ENCODE measurements at places on chromosomes 3 and 15.

DNA sequence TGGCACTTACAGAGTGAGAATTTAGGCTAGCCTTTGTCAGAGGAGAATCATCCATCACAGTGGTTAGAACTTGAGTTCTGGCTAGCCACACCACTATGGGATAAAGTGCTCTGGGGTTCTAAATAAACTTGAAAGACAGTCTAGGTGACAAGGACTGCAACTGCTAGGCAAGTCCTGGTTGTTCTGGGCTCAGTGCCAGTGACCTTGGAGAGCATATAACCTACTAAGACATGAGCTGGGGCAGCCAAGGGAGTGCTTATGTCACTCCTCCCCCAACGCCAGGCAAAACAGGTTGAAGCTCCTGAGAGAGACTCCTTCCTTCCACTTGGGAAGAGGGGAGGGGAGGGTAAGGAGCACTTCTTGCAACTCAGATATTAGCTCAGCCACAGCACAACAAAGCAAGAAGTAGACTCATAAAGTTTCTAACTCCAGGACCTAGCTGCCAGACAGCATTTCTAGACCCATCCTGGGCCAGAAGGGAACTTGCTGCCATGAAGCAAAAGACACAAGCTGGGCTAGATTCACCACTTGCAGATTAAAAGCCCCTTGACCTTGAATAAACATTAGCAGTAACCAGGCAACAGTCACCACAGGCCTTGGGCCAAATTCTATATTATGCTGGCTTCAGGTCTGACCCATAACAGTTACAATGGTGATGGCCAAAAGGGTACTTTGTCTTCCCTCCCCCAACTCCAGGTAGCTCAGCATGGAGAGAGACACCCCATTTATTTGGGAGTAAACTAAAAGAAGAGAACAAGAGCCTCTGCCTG, 963.7 kb downstream of the PLOD2 start:
- DNase-seq, result no peak

- DNase-seq, result no peak
These were observed 175.7 kb upstream of the ADAMTS9 start for GRCh38 chr3:64863226-64864212.

DNA sequence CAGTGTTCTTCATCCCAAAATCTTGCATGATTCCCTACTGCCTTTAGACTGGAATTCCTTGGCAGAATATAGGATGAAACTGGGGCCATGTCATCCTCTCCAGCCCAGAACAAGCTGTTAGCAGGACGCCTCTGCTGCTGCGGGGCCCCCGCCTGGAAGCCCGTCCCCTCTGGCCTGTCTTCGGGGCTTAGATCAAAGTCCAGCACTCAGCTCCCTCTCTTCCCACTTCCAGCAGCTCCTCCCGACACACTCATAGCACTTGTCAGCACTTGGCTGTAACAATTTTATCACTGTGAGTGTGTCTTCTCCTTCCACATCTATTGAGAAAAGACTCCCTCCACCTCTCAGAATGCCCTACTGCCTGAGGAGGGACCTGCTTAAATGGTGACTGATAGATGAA, 112.0 kb upstream of the HACD2 start:
- DNase-seq, result no peak

DNA sequence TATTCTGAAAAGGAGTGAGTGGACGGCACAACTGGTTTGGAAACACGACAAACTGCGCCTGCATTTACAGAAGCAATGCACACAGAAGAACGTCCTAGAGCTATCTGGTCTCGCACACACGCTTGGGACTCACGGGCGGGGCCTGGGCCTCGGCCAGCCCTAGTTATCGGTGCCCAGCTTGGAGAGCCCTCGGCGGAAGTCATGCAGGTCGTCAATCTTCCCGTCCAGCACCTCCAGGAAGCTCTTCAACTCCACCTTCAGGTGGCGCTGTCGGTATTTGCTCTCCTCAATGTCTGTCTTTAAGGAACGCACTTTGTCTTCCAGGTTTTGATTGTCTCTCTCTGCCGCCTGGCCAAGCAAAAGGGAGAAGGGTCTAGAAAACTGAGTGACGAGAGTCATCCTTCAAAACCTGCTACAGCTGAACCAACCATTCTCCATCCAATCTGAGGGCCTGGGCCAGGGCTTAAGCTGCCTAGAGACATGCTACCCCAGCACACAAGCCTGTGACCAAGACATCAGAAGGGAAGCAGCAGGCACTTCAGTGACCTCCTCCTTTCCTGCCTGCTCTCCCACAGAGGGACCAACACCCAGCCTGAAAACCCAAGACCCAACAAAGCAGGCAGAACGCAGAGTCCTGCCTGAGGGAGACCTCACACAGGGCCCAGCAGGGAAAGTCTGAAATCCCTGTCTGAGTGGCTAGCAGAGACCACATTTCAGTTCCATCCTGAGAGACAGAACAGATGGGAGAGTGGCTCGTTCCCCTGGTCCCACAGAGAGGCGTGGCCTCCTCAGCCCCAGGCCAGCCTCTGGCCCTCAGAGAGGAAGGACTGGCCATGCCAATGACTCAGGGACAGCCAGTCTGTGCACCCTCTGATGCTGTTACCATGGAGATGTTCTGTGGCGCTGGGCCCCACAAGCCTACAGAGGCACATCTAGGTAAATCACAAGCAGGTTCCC, 40.4 kb downstream of the WHAMM start:
- no peak for DNase-seq

DNA sequence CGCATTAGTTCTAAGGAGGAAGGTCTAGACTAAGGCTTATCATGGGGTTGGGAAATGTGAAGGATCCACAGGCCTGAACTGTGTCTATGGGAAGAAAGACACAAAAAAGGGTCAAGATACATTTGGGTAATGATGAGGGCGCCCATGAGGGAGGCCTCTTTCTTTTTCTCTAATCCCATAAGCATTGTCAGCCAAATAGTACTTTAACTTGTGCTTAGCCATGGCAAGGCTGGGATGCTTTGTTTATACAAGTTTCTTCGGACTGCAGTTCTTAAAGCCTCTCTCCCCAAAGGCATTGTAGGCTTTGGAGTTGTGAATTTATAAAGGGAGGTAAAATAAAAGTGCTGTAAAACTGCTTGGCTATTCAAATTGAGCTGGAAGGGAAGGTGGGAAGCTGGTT, 23.4 kb downstream of the ARMC8 start:
- no peak for DNase-seq

DNA sequence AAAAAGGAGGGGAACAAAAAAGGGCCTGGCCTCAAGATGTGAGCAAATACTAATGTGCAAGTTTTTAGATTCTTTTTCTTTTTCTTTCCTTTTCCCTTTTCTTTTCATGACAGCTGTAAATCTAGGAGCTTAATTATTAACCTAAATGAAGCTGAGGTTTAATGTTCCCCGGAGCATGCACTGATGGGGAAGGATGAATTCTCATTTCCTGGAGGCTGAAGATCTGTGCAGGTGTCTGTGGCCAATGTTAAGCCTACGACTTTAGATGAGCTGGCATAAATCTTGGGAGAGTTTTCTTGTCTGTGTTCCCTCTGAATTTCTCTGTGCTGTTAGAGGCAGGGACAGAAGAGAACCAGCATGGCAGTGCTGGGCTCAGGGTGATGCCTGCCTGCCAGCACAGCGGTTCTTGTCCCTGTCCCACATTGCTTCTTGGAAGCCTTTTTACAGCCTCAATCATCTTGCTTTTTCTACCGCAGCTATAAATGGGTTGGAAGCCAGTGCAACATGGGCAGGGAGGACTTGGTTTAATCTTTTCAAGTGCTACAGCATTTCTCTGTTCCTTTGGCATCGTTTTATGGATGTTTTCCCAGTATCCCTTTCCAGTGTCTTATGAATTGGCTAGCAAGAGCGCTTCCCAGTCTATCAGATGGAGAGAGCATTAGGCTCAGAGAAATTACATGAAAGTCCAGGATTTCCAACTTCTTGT, 119.1 kb downstream of the ATG7 start:
- DNase-seq, result no peak

DNA sequence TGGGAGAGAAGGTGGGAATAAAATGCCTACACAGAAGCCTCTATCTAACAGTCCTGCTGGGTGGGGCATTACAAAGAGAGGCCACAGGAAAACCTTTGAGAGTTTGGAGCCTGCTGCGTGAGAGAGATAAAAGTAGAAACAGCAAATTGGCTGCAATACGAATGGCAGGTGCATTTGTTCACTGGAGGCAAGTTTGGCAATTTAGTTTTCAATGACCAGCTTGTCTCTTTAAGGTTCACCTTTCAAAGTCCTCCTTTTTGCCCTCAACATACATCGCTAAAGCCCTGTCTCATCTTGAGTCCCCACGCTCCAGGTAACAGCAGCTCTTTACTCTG, 405.7 kb downstream of the LSAMP start:
- DNase-seq, result no peak

DNA sequence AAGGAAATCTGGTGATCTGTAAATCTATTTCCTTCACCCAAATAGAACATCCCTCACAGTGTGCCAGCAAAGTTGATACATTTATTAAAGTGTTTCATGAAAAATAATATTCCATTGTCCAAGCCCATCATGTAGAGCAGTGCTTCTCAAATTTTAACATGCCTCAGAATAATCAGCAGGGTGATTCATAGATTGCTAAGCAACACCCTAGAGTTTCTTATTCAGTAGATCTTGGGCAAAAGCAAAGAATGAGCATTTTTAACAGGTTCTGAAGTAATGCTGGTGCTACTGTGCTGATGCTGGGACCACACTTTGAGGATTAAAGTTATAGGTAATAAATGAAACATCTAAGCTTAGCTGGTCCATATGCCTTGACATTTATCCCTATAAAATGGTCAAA, 210.5 kb downstream of the ZIC4 start:
- no peak for DNase-seq

- no peak for DNase-seq
These were observed 37.6 kb upstream of the WNT5A start for GRCh38 chr3:55524565-55525244.

- DNase-seq, result no peak
These were observed 44.6 kb downstream of the ARHGAP31 start for GRCh38 chr3:119338754-119339153.

- DNase-seq, result no peak
These were observed 270.7 kb upstream of the THRB start for GRCh38 chr3:24765399-24765798.

DNA sequence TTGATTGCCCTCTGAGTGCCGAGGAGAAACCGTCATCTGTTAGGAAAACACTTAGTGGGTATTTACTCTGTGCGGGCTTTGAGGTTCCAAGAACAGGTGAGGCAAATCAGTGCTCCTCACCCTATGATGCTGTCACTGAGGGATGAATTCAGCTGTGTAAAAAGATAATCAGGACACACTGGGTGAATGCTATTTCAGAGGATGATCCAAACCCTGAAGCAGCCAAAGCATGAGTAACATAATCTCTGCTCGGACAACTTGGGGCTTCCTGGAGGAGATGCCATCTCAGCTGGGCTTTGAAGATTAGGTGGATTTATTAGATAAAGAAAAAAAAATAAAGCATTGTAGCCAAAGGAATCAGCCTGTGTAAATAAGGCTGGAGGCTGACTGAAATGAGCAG, 10.5 kb upstream of the GADL1 start:
- DNase-seq, result no peak

- no peak for DNase-seq
These were observed 110.8 kb downstream of the NR2E3 start for GRCh38 chr15:71921191-71921590.

GRCh38 chr3:153855772-153856171, 265.4 kb upstream of the ARHGEF26 start:
- no peak for DNase-seq

- no peak for DNase-seq
These were observed 89.8 kb downstream of the LRRC3B start for GRCh38 chr3:26712211-26713026.

- no peak for DNase-seq
These were observed 3.7 kb upstream of the PLXNB1 start for GRCh38 chr3:48433472-48434118.

DNA sequence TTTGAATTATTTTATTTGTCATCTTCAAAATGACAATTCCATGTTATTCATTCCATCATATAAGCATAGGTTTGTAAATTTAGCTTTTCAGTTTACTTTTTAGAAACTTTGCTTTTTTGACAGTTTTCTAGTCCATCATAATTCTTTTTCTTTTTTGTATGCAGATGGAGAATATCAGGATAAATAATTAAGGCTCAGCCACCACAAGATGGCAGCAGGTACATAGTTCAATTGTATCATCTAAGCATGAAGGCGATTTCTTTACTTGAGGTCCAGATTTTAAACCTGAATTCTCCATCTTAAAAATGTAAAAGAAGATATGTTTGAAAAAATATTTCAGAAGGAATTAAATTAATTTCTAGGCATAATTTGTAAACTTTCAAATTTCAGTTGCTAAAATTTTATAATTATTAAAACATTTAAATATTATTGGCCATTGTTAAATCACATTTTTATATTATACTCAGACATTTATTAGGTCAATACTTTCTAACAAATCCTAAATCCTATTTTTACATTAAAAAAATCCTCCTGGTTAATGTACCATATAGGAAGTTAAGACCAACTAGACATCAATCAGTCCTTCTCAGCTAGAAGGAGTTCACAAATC, 15.1 kb downstream of the PLSCR5 start:
- no peak for DNase-seq

DNA sequence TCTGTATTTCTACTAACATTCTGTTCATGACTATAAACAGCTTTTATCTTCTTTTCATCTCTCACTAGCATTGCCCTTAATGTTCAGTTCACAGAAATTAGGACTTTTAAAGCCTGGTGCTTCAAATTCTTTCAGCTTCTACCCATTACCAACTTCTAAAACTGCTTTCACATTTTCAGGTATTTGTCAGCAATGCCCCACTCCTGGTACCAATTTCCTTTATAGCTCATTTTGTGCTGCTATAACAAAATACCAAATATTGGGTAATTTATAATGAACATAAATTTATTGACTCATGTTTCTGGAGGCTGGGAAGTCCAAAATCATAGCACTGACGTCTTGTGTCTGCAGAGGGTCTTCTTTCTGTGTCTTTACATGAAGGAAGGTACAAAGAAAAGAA, 753.1 kb upstream of the CCDC54 start:
- no peak for DNase-seq
